ENCODE measurements at places on chromosomes 13 and 19.

DNA sequence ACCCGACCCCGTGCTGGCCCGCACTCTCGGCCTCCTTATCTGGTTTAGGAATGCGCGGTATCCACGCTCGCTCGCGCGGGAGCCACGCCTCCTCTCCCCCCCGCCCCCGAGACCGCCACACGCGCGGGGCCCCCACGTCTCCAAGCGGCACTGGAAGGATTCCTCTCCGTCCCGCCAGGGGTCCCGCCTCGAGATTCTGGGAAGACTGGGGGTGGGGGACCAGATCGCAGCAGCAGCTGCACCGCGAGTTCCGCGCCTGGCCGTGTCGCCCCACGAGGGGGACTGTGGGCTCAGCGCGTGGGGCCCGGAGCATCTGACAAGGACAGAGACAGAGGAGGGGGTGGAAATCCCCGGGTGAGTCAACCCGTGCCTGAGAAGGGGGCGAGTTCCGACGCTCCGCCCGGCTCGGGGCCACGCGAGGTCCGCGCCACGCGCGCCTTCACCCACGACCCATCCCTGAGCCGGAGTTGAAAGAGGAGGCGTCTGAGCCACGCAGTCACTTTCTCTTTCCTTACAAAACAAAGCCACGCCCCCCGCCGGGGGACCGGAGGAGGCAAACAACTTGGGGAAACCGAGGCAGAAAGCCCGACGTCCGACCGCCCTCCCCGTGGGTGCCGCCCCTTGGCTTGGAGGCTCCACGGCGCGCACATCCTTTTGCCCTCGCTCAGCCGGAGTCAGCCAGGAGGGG, 814 bp downstream of the S1PR2 start:
- peak; percentile 60 for DNase-seq

- DNase-seq = no peak
These were observed 15.4 kb upstream of the TMEM255B start for GRCh38 chr13:113743366-113744195.

DNA sequence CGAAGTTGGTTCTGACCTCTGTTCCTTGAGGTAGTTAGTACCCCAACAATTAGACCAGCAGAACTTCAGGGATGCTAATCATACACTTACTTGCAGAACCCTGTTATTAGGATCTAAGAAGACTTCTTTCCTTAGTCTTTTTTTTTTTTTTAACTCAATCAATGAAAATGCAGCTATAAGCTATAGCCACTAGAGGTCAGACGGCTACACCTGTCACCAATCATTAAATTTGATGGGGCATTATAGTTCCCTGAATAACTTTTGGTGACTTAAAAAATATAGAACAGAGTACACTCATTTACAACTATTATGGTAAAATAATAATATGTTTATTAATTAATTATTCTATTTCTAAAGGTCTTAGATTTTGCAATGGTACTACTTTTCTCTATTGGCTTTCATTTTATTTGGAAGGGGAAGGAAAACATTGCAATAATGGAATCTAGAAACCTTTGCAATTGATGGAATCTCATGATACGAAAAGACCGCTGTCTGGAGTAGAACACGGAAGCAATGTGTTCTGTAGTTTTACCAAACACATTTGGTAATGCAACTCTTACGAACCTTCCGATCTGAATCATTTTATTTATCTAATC, 483.2 kb downstream of the DIAPH3 start:
- DNase-seq = no peak

DNA sequence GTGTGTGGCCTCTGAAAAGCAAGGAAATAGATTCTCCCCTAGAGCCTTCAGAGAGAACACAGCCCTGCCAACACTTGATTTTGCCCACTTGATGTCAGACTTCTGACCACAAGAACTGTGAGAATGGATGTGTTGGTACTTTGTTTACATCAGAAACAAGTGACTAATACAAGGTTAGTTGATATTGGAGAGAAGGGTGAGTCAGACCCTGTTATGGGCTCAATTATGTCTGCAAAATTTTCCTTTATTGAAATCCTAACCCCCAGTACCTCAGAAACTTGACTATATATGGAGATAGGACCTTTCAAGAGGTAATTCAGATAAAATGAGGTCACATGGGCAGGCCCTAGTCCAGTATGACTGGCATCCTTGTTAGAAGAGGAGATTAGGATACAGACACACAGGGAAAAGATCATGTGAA, 226.7 kb downstream of the RFC3 start:
- DNase-seq = peak; percentile 76

DNA sequence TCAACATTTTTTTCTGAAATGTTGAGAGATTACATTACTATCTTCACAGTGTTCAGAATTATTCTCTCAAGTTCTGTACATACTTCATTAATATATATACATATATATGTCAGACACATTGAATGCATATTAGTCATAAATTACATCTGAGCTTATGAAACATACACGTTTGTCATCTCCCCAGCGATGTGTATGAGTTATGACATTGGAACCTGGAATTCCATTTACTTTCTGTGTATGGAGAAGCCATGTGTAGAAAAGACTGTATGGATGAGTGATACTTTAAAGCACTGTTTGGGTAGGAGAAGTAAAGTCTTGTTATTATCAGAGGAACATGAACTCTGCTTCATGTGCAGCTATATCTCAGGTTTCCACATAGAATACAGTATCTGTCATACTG, 167.2 kb downstream of the FGF14 start:
- no peak for DNase-seq

GRCh38 chr19:35144600-35145436, 1.8 kb downstream of the FXYD7 start:
- DNase-seq = no peak

DNA sequence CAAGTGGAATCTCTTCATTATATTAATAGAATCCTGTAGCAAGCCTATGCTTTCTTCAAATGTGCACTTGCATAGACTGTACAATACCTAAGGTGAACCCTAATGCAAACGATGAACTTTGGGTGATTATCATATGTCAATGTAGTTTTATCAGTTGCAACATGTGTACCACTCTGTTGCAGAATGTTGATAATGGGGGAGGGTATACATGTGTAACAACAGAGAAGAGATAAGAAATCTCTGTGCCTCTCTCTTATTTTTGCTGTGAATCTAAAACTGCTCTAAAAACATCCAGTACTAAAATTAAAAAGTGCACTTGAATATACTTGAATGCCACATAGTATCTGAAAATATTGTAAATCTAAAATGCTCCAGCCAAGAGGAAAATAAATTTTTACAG, 820.8 kb upstream of the MIR17HG start:
- DNase-seq = no peak

GRCh38 chr13:43206838-43207237, 183.5 kb downstream of the DNAJC15 start:
- no peak for DNase-seq

- DNase-seq = no peak
These were observed 12.6 kb upstream of the ZNF792 start for GRCh38 chr19:34976611-34977010.

DNA sequence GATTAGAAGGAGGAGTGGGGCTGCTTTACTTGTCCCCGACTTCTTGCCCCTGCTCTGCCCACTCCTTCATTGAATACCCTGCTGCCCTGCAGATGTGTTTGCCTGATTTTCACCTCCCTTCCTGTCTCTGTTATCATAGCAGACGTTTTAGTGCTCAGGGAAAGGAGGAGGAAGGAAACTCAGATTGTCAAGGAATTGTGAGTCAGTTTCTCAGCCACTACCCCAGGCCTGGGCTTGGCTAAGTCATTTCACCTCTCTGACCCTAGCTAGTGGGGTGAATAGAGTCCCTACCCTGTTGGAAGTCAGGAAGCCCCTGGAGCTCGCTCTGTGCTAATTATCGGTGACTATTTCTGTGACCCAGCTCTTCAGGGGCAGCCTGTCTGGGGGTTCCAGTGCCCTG, 3.9 kb downstream of the BCKDHA start:
- DNase-seq = no peak

GRCh38 chr13:63149375-63149774, 1733.7 kb upstream of the PCDH20 start:
- DNase-seq = no peak

DNA sequence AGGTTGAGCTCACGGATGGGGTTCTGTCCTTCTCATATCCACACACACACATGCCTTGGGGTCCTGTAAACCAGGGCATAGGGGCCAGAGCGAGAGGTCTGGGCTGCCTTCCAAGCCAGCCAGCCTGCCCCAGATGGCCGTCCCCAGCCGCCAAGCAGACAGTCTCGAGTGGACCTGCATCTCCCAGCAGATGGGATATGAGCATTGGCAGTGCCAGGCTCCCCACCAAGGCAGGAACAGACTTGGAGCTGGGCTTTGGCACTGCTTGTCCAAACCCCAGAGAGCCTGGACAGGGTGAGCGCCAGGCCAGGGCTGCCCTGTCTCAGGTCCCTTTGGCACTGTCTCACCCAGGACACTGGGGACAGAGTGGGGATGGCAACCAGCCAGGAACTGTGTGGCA, 130.4 kb downstream of the DPF1 start:
- no peak for DNase-seq

GRCh38 chr19:8655340-8655709, 24.9 kb downstream of the NFILZ start:
- DNase-seq = no peak

- peak; percentile 66 for DNase-seq
These were observed 11.0 kb downstream of the TSHZ3 start for GRCh38 chr19:31338069-31338776.

DNA sequence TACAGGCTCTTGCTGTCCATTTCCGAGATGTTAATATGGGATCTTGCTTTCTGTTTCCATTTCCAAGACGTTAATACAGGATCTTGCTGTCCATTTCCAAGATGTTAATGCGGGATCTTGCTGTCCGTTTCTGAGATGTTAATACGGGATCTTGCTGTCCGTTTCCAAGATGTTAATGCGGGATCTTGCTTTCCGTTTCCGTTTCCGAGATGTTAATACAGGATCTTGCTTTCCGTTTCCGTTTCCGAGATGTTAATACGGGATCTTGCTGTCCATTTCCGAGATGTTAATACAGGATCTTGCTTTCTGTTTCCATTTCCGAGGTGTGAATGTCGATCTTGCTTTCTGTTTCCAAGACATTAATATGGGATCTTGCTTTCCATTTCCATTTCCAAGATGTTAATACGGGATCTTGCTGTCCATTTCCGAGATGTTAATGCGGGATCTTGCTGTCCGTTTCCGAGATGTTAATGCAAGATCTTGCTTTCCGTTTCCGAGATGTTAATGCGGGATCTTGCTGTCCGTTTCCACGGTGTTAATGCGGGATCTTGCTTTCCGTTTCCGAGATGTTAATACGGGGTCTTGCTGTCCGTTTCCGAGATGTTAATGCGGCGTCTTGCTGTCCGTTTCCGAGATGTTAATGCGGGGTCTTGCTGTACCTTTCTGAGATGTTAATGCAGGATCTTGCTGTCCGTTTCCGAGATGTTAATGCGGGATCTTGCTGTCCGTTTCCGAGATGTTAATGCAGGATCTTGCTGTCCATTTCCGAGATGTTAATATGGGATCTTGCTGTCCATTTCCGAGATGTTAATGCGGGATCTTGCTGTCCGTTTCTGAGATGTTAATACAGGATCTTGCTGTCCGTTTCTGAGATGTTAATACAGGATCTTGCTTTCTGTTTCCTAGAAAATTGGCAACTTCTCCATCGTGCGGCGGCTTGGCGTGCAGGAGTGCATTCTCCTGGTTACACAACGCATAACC, 38.3 kb downstream of the PEX11G start:
- no peak for DNase-seq

DNA sequence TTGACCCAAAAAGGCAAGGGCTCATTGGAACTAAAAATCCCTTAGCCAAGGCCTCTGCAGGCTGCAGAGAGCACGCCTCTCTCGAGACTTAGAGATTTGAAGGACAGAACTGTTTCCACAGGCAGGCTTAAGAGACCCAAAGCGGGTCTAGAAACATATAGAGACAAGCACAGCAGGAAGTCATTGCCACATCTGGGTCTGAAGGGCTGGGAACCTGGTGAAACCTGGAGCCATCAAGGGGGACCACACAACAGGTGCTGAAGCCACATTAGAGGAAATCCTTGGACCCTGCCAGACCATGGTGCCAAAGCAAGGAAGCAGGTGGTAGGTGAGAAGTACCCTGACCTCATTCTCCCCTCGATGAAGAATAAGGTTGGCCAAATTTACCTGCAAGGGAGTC, 33.8 kb upstream of the LRCH1 start:
- DNase-seq = no peak

DNA sequence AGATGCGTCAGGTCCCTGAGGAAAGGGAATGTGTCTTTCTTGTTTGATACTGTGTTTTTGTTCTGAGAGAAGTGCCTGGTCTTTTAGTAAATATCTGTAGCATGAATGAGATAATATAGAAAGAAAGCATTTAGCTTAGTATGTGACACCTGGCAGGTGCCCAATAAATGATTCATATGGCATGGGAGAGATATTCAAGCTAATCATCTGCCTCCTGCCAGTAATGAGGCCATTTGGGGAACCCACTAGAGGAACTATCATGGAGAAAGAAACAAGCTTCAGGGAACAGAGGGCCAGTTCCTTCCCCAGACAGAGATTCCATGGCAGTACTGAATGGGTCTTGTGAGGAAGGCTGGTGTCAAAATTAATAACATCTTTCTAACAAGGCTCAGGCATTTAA, 603.9 kb downstream of the DCT start:
- DNase-seq = no peak

DNA sequence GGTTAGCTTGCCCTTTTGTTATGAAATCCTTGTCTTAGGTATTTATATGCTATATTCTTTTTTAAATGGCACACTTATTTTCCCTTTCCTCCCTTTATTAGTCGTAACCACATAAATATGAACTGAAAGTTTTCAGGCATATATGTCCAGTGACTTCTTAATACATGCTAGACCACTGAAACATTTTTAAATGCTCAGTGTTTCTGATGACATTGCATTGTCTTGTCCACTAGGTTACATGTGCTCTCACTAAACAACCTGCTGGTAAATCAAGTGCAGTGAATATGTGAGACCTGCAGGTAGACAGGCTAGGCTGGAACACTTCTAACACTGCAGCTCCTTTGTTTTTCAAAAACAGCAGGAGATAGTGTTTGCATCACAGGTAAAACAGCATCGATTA, 332.6 kb upstream of the DACH1 start:
- no peak for DNase-seq

- DNase-seq = no peak
These were observed 34.9 kb upstream of the FXYD3 start for GRCh38 chr19:35080613-35081170.

DNA sequence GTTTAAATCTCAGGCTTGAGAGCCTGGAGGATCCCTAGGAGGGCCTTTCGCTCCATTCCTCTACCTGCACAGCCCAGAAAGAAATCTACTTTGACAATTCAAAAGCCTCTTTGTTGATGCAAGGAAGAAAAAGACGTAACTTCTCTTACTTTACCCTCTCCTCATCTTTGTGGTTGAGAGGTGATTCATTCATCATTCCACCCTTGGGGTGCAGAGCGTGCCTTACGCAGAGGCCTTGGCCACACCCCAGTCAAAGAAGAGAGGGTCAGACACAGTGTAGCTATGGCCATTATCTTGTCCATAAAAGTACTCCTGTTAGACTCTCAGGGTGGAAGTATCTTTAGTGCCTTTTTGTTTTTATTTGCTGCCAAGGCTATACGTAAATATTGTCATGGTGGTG, 184.0 kb downstream of the IRS2 start:
- DNase-seq = no peak

Data from SJSA1 (cell line).